ENCODE measurements at places on chromosomes 6 and 20.

GRCh38 chr6:158028421-158028820, 46.8 kb downstream of the SYNJ2 start:
- no peak for DNase-seq

- DNase-seq, result no peak
These were observed 236.1 kb downstream of the TSHZ2 start for GRCh38 chr20:53208110-53208832.

GRCh38 chr6:93896081-93896480, 476.7 kb upstream of the EPHA7 start:
- no peak for DNase-seq

GRCh38 chr20:44572551-44573500, 9.6 kb upstream of the PKIG start:
- DNase-seq, result no peak

DNA sequence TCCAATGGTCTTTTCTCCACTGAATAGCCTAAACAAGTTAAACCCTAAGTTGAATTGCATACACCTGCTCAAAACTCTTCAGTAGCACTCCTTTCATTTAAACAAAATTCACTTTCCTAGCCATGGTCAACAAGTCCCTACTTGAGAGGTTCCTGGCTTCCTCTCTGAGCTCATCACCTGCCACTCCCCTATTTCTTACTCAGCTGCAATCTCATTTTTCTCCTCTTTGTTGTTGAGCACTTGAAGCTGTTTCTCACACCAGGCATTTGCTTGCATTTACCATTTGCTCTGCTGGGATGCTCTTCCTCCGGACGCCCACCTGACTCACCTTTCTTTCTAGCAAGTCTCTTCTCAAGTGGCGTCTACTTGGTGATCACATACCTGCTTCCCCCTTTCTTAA, 38.5 kb downstream of the EDN1 start:
- DNase-seq, result no peak

GRCh38 chr6:50825375-50826036, 6.8 kb downstream of the TFAP2B start:
- DNase-seq, result no peak

- no peak for DNase-seq
These were observed 280.4 kb upstream of the TAB2 start for GRCh38 chr6:149037051-149037671.

DNA sequence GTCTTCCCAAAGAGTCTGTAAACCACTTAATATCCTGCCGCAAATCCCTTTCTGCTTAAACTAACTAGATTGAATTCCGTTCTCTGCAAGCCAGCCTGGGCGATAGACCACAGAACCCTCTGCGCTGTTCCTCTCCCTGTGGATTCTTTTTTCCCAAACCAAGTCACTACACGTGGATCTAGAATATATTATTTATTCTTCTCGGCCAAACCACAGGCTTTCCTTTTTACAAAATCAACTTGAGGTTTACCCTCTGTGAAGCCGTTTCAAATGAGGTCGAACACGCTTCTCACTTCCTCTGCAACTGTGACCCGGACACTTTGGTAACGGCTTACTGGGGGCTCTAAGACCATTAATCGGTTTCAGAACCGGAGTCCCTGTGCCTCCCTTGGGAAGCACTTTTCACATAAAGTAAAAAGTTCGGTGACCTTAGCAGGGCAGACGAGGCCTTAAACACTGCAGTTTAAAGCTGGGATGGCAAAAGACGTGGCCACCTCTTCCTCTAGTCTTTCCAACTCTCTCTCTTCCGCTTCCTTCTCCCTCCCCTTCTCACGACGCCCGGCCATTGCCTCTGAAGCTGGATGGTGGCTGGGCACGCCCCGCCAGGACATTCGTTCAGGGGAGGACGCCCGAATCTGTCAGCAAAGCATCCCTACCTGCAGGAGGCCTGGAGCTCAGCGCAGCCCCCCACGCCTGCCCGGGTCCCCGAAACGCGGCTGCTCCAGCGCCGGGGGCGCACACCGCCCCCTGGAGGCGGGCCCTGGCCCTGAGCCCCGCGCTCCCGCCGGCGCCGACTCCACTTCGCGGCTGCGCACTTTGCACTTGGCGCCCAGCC, 55.0 kb upstream of the FOXC1 start:
- no peak for DNase-seq

GRCh38 chr6:125797120-125797885, 6.5 kb downstream of the NCOA7 start:
- DNase-seq, result no peak

- no peak for DNase-seq
These were observed 108.6 kb upstream of the CITED2 start for GRCh38 chr6:139483079-139483478.

DNA sequence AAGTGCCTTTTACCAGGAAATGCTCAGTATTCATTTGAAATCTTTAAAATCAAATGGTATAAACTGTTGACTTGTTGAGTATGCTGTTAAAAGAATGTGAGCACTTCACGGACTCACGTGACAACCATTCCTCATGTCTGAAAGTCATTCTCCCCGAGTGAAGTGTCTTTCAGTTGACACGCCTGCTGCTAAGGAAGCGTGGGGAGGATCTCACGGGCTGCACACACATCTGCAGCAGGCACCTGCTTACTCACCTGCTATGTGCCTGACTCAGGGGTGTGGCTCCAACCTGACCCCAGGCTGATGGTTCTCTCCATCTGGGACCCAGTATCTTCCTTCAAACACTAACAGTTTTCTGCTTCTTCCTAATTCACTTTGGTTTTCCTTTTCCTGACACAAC, 32.7 kb downstream of the WDR27 start:
- no peak for DNase-seq

GRCh38 chr6:125485757-125486156, 184.0 kb upstream of the HDDC2 start:
- no peak for DNase-seq

GRCh38 chr6:125302840-125303511, 1.2 kb upstream of the HDDC2 start:
- no peak for DNase-seq
